ENCODE measurements at places on chromosomes 16 and 17. TPM values are rescaled to one million over a fixed set of nuclear protein-coding genes. Genes with fewer than 3 reads are reported as not detected.

DNA sequence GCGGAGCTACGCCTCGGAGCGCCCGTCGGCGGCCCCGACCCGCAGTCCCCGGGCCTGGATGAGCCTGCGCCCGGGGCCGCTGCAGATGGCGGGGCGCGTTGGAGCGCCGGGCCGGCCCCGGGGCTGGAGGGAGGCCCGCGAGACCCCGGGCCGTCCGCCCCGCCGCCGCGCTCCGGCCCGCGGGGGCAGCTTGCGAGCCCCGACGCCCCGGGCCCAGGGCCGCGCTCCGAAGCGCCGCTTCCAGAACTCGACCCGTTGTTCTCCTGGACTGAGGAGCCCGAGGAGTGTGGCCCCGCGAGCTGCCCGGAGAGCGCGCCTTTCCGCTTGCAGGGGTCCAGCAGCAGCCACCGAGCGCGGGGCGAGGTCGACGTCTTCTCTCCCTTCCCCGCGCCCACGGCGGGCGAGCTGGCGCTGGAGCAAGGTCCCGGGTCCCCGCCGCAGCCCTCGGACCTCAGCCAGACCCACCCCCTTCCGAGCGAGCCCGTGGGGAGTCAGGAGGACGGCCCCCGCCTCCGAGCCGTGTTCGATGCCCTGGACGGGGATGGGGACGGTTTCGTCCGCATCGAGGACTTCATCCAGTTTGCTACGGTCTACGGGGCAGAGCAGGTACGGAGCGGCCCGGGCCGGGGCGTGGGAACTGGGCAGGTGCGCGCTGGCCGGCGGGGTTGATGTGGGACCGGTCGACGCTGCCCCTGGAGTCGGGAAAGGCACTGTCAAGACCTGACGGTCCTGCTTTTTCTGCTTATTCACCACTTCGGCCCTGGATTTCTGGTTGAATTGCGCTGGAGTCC lies 861 bp downstream of the RAB11FIP3 start:
- DNase-seq = no peak

DNA sequence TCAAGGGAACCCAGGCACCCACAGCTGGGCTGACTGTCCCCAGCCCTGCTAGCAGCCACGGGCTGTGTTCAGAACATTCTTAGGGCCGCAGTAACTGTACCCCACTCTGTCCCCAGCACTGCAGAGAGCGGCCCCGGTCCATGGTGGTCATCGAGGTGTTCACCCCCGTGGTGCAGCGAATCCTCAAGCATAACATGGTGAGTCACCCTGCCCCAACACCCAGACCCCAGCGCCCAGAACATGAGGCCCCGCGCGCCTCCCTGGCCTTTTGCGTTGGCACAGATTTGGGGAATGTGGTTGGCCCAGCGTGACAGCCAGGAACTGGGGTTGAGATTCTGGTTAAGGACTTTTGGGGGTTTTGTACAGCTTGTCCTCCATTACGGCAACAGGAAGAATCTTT lies 114.9 kb upstream of the PLCG2 start:
- no peak for DNase-seq

The PSMB10 gene
- total RNA-seq = 13.0 TPM

- DNase-seq = no peak
Observed at GRCh38 chr17:41762841-41763240, 23.7 kb downstream of the JUP start.

The OR1F1 gene
- total RNA-seq = 0.41 TPM

DNA sequence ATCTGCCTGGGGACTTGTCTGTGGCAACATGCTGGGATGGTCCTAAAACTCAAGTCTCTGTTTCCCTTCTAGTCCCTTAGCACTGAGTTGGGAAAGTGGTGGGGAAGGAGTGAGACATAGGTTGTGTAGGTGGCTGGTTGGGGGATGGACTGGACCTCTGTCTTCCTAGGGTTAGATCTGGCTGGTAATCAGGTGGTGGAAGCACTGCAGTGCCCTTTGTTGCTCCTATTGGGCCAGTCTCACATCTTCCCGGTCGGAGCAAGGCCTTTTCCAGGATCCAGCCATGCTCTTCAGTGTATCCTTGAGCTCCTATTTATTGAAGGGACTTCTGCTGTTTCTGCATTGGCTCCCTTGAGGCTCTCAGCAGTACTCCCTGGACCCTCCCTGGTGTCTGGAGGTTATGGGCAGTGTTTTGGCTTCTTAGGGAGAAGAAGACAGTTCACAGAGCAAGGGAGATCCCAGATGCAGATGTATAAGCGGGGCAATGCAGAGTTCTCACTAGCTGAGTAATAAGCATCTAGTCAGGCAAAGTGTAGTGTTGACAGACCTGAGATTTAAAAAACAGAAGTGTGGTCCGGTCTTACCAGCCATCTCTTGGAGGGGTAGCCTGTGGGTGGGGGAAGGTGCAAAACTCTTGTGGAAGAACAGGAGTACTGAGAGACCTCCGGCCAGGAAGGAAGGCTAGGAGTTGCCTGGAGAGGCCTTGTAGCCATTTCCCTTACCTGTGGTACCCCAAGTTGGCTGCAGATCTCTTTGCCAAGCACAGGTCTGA lies 1.3 kb upstream of the NUTF2 start:
- DNase-seq = no peak

- no peak for DNase-seq
Observed at GRCh38 chr16:26019381-26020242, 327.9 kb downstream of the HS3ST4 start.

DNA sequence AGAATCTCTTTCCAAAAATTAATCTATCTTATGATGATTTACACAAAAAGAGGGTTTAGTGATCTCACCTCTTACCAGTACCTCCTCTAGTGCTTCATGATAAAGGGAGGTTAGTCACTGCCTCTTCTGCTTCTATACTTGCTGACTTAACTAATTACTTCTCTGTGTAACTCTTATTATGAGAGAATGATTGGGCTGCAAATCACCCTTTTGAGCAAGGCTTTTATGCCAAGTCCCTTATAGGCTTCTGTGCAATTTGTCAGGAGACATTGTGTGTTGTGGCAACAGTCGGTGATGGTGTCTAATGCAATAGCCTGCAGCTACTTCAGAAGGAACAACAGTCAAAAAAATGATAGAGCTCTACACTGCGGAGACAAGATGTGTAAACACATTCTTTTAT lies 1568.1 kb upstream of the GOT2 start:
- DNase-seq = no peak

The KIF1C gene
- total RNA-seq = 10.2 TPM

DNA sequence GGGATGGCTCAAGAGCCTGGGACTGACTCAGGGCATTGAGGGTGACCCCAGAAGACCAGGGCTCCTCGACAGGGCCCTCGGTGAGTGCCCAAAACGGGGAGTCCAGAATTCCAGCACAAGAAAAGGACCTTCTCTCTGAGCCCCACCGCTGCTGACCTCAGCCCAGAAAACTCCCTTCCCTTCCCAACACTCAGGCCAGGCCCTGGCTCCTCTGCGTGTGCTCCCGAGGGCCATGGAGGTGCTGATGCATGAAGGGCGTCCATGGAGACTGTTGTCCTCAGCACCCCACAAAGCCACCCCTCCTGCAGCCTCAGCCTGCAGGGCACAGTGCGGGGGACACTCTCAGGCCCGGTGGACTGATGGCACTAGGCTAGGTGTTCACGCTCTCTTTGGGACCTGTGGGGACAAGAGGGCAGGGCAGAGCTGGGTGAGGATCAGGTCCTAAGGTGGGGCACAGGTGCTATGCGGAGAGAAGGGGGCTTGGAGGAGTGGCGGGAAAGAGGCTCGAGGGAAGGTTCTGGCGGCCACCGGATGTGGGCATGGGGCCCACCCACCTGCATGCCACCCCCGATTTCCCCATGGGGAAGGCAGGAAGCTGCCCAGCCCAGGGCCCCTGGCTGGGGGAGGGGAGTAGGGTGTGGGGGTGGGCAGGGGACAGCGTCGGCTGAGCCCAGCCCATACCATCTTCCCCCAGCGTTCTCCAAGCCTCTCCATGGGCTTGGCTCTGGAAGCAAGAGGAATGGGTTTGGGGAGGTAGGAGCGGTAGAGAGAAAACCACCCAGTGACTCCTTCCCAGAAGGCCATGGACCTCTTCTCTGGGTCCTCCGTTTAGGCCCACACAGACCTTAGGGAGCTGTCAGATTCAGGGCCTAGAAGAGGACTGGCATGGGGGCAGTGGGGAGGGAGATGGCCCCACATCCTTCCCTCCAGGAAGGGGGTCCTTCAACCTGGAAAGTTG lies 4.5 kb upstream of the TSPOAP1 start:
- DNase-seq = no peak

- DNase-seq = no peak
Observed at GRCh38 chr17:49452201-49452600, 37.5 kb upstream of the PHB1 start.

DNA sequence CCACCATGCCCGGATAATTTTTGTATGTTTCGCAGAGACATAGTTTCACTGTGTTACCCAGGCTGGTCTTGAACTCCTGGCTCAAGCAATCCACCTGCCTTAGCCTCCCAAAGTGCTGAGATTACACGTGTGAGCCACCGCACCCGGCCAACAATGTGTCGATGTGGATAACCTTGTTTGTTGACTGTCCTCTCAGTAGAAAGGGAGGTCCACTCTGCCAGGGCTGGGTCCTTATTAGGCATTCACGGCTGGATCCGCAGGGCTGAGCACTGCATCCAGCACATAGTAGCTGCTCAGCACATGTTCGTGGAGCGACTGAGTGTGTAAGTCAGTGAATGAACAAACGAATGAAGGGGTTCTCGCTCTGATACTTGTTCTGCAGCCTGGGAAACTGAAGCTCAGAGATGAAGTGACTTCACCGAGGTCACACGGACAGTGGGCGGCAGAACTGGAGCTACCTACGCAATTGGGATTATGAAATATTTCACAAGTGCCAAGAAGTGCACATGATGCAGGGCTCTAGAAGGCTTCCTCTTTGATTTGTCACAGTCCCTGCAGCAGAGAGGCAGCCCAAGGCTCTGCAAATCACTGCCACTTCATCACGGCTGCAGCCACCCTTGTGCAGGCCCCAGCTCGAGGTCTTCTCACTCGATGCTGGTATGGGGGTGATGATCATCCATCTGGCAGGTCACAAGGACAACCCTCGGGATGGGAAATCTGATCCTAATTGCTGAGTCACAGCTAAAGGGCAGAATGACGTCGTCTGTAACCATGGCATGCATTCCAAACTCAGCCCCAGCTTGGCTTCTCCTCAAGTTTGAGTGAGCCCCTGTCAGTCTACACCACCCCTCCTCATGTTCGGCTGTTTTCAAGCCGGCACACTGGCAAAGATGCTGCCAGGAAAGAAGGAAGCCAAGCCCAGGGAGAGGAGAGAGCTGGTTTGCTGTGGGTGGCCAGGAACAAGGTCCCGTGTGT lies 28.0 kb upstream of the SNN start:
- no peak for DNase-seq

The USP31 gene
- 16.7 TPM for total RNA-seq

The TNP2 gene
- total RNA-seq = not detected

The UNK gene
- 21.2 TPM for total RNA-seq

DNA sequence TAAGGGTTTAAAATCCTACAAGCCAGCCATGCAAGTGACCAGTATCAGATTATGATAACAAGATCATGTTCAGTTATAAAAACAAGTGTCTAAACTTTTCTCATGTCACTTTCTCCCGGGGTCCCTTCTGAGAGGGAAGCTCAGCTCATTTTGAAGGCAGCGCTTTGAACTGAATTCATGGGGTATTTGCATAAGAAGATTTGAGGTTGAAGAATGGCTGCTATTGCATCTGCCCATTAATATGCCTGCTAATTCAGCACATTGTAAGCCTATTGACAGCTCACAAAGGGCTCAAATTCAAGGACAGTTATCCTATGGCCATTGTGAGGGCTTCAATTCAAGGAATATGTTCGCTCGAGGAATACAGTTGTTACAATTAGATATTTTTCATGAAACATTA lies 290.2 kb upstream of the IRX3 start:
- no peak for DNase-seq

The RHBDF2 gene
- 1.6 TPM for total RNA-seq

DNA sequence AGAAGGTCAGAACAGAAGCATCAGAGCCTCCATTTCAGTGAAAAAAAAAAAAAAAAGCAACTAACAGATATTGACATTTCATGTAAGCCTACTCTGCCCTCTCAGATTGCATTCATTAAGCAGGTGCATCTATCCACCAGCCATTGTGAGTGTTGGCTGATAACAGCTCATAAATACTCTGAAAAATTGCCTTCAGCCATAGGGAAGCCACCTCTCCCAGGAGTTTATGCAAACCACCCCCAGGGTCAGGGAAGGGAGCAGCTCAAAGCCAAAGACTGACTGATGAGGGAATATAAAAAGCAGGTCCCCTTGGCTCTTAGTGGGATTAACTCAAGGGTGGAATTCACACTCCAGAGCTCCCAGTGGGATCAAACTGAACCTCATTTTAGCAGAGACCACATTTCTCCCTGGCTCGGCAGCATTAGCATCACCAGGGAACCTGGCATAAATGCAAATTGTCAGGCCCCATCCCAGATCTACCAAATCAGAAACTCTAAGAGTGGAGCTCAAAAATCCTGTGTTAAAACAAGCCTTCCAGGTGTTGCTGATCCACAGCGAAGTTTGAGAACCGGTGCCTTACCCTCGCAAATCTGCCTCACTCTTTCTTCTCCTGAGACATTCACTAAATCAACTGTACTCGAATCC lies 14.2 kb downstream of the APOH start:
- no peak for DNase-seq

DNA sequence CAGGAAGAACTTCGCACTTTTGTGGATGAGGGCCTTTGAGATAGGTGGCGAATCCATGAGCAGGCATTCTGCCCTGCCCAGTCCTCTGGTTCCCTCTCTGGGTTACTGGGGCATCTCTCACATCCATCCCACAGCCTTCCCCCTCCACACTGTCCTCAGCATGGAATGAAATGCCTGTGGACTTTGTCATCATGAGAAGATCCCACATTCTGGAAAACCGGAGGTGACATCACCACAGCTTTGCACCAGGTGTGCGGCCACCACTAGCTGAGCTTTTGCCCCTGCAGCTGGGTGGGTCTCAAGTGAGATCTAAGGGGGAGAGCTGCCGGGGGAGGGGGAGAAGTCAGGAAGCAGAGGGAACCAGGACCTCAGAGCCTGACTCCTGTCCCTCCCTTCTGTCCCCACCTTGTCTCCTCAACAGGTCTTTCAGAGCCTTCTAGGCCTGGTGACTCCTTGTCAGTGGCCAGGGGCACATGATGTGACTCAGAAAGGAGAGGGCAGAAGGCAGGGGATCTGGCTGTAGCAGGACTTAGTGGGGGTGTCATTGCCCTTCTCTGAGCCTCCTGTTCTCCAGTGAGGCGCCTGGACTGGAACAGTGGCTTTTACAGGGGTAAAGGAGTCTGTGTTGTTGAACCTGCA lies 40.0 kb upstream of the DLX4 start:
- DNase-seq = no peak

GRCh38 chr17:34414339-34414738 lies 51.3 kb upstream of the CCL1 start:
- DNase-seq = no peak

The PALB2 gene
- total RNA-seq = 21.6 TPM

DNA sequence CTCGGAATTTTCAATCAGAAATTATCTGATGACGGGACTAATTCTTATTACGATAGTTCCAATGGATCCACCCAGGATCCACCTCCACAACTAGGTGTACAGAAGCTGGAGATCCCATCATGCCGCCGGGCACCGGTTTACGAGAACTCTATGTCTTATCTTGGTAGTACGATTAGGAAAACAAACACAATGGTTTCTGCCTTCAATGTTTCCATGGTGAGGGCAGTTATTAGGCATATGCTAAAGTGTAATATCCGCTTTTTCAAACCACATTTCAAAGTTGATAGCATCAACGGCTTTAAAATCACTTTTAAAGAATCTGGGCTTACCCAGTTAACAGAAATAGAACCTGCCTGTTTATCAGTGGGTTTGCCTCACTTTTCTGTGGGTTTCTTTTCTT lies 705.7 kb downstream of the MAF start:
- no peak for DNase-seq

GRCh38 chr17:57366177-57366557 lies 109.8 kb downstream of the MSI2 start:
- DNase-seq = no peak
